ENCODE measurements at places on chromosomes 12 and 14.

- DNase-seq = no peak
Observed at GRCh38 chr12:122724641-122725243, 5.9 kb downstream of the HCAR1 start.

DNA sequence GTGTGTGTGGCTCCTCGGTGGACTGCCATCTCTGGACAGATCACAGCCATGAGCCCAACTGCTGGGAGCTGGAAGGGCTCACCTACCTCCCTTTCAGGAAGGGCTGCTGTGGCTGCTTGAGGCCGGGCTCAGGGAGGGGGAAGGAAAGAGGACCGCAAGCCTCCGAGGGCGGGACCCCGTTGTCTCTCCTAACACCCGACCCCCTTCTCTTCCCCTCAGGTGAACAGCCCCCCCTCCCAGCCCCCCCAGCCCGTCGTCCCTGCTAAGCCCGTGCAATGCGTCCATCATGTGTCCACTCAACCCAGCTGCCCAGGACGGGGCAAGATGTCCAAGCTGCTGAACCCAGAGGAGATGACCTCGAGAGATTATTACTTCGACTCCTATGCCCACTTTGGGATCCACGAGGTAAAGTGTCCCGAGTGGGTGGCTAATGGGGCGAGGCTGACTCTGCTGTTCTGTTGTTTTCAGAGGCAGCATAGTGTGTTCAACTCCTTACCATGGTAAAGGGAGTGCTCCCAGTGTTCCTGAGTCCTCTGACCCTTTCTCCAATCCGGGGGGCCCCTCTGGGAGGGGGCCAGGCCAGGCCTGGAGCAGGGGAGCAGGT lies 49.5 kb downstream of the PRMT8 start:
- no peak for DNase-seq

GRCh38 chr14:29681316-29681715 lies 246.3 kb downstream of the PRKD1 start:
- no peak for DNase-seq

GRCh38 chr12:123270214-123271000 lies 1.2 kb downstream of the CDK2AP1 start:
- DNase-seq = peak; percentile 23

- no peak for DNase-seq
Observed at GRCh38 chr14:76115010-76115422, 36.7 kb upstream of the GPATCH2L start.

DNA sequence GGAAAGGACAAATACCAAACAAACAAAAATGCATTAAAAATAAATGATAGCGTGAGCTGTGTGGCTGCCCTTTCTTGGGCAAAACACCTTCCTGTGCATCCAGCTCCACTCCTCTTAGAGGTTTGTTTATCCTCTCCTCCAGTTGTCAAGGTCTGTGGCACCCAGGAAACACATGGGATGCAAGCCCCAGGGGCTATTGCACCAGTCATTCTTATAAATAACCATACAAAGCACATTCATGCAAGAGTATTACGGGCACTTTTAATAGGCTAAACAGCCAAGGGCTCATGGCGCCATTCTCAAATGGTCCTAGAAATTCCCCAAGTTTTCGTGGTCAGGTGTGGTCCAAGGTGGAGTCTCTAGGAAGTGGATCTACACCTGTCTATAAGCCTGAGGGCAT lies 257.0 kb downstream of the DPF3 start:
- DNase-seq = no peak

DNA sequence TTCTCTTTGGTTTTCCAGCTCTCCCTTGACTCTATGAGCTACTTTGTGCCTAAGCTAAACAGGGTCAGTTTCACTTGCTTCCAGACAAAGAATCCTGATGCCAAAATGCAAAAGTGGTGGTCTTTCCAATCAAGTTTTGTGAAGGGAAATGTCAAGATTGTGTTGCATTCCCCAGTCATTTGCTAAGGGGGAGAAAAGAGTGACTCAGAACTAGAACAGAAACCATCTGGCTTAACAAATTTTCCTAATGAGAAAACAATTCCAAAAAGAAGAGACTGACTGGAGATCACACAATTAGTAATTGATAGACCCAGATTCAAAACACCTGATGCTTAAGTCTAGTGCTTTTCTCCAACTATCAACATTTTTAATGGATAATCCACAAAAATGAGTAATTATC lies 235.1 kb upstream of the DIO2 start:
- DNase-seq = no peak

DNA sequence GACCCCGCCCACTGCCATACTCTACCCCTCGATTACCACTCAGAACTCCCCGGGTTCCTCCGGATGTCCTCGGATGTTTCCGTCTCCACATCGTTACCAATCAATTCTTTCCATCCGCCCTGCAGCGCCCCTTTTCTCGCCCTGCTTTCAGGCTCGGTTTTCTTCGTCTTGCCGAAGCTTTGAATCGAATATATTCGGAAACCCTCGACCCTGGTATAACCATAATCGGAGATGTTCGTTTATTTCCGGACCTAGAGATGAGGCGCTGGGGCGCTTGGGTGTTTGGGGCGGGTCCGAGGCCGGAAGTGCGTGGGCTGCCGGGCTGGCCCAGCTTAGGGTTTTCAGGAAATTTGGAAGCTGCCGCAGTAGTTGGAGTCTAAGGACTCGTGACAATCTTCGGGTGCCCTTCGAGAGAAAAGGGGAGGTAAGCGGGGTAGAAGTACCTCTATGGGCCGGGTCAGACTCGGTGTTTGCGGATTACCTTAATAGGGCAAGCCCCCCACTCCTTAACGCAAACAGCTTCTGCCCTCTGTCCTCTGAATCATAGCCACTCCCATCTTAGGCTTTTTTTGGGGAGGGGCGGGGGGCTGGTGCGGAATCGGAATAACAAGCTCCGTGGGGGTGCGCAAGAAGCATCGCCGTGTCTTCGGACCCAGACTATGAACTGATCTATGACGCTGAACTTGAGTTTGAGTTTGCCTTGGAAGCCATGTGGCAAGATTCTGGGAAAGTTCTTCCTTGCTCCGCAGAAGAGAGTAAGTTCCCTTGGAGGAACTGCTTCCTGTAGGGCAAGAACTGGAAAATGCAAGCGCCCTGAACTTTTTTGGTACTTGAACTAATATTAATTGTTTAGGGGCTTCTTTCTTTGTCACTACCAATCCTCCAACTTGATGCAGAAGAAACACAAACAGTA lies at the start of gene C14orf119:
C14orf119 (plus strand) TSS at position 310 of the 913 bp plus-strand sequence. CDS start 2,154 bp downstream, outside the sequence.
- DNase-seq = peak; percentile 99

GRCh38 chr14:92549105-92549858 lies 35.7 kb downstream of the RIN3 start:
- no peak for DNase-seq

GRCh38 chr14:40623643-40624042 lies 983.0 kb upstream of the LRFN5 start:
- DNase-seq = no peak

DNA sequence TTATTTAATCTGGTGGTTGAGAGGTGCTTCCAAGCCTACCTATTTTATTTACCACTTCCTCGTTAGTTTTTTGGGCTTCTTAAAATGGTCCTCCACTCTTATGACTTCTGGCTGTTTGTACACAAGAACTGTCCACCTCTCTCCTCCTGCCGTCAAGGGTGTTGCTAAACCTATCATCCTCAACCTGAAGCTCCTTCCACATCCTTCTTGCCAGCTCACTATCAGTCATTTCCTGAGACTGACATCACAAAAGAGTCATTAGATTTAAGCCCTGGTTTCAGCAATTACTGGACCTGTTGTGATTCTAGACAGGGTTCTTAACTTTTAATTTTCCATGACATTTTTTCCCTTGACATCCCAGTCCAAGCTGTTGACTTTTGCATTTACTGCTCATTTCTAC lies 91.9 kb downstream of the BICD1 start:
- DNase-seq = peak; percentile 58

DNA sequence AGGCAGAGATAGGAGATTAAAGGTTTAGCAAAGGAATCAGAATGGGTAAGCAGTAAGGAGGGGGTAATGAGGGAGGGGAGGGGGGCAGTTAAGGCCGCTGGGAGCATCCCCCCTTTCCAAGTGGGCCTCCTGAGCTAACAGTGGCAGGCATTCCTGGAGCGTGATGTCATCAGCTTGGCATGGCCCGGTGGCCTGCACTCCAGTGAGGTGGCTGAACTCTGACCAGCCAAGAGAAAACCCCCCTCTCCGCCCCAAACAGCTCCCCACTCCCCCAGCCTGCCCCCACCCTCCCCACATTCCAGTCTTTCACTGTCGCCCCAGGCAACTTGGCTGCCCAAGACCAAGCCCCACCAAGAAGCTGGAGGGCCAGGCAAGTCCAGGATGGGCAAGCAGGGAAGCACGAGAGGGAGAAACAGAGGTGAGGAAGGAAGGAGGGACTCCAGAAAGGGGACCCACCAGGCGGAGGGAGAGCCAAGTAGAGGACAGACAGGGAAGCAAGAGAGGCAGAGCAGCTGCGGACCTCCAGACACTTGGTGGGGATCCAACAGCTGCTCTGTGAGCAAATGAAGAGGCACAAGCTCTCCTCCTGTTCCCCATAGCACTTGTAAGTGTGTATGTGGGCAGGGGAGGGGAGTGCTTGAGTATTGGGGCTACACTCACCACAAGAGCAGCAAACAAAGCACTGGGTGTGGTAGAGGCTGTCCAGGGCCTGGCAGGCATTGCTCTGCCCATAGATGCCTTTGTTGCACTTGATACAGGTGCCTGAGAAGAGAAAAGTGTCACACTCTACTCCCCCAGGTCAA lies 4.5 kb downstream of the AJUBA start:
- DNase-seq = no peak

DNA sequence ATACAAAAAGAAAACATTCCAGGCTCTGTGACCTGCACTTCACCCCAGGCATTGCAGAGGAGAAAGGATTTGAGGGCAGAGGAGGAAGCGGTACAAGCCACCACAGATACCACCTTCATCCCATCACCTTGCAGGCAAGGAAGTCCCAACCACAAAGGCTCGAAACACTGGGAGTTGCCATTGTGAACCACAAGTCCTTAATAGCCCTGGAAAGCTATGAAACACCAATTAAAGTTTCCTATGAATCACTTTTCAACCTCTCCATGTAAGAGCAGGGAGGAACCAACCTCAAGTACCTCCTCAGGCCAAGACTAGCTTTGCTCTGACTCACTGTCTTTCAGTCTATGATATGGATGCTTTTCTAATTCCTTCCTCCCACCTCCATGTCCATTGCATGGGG lies 27.0 kb downstream of the MAP3K9 start:
- DNase-seq = no peak

- DNase-seq = no peak
Observed at GRCh38 chr14:102764220-102764671, 13.0 kb upstream of the TRAF3 start.

DNA sequence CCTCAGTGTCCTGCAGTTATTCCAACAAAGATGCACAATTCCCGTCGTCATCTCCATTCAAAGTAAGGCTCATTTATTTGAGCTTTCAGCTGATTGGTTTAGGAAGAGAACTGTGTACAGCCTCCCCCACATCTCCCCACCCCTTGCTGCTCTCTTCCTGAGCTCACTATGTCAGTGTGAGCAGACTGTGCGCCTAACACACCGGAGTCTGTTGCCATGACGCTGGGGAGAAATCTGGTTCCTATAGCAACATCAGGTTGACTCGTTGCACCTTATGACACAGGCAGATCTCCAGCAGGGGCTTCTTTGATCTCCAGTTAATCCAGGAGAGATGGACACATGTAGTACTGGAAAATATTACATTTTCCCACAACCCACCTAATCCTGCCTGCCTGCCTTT lies 319.4 kb downstream of the CACNA1C start:
- DNase-seq = no peak

DNA sequence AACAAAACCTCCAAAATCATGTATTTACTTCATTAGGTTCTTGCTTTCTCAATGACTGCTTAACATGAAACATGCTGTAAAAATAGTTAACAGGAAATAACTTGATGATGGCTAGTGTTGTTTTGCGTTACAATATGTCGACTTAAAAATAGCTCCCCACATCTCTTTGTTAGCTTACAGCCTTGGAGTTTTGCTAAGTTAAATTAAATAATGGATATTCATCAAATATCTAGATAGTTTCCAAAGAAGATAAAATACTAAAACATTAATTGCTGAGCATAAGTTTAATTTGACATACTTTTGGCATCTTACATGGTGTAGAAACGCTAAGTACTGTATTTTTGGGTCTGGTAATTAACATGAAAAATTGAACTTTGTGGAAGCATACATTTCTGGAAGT lies 500.6 kb upstream of the NOVA1 start:
- no peak for DNase-seq

- DNase-seq = no peak
Observed at GRCh38 chr14:50333014-50333509, 20.9 kb downstream of the DMAC2L start.

DNA sequence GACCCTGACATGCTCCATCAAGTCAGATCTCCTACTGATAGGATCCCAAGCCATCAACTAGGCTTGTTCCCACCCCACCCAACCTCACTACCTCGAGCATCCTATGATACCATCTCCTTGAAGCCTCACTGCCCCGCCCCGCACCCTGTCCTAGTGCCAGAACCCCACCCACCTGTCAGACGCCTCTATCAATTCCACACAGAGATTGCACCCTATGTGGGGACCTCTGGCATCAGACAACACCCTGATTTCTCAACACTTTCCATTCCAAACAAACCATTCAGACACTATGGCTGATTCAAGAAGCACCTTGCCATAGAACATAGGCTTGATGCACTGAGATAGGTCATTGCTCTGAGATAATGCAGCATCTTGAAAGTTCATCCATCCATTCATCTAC lies 3.1 kb upstream of the GLTP start:
- DNase-seq = no peak

DNA sequence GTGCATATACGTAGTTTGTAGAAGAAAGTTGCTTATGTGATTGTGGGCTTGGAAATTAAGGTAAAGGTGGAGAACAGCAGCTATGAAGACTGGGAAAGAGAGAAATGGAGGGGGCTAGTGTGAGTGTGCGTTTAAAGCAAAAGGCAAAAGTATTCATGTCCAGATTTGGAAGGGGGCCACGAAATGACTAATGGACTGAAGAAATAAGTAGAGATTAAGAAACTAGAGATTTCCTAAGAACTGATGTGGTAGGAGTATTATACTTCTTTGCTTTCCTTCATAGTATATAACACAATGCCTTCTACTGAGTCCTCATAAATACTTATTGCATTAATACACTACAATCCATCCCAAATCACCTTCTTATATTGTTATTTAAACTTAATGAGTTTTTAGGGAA lies 298.6 kb upstream of the NOVA1 start:
- no peak for DNase-seq

DNA sequence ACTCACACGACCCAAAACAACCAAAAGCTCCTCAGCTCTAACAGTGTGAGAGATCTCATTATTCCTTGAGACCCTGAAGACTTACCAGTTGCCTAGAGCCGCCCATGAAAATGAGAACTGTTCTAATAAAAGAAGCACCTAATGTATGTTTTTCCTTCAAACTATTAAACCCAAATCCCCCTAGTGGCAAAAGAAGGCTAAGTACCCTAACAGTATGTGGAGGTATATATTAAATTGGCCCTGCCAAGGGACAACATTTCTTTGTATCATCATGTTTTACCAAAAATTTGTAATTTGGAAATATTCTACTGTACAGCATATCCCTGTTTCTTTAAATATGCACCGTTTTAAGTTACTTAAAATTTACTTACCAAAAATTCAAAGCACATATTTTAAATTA lies 38.0 kb upstream of the PPFIA2 start:
- DNase-seq = peak; percentile 12

All from activated CD4-positive, alpha-beta T cell treated with anti-CD3 and anti-CD28 coated beads, Interleukin-2, Interleukin-6, amounts not matched to agents 100 ng/mL and 50 ng/mL, durations not matched to agents 16 hours and 8 hours (primary cell).